Fibroblast of lung (primary cell): ENCODE measurements at places on chromosomes 4 and X.

- DNase-seq, result no peak
These were observed 914.2 kb upstream of the PCDH7 start for GRCh38 chr4:29805916-29806480.

GRCh38 chrX:31058284-31058683 lies 13.6 kb downstream of the FTHL17 start:
- no peak for DNase-seq

- peak; percentile 53 for DNase-seq
These were observed 250.4 kb downstream of the ADAMTS3 start for GRCh38 chr4:72318421-72319170.

- DNase-seq, result peak; percentile 3
These were observed 7.5 kb upstream of the PTCHD1 start for GRCh38 chrX:23327104-23327503.

DNA sequence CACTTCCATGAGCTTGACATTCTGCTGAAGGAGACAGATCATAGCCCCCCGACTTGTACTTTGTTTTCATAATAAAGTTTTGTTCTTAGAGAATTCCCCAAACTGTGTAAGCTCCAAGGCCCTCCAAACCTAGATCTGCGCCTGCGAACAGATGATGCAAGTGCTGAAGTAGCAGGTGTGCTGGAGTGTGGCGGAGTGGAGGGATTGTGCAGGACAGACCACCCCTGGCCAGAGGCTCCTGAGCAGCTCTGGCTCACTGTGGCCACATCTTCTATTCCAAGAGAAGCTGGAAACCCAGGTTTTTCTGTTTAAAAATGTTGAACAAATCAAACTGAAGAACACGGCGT lies 46.4 kb downstream of the TBC1D14 start:
- no peak for DNase-seq

- DNase-seq, result no peak
These were observed 163.3 kb upstream of the RASGEF1B start for GRCh38 chr4:81634766-81635549.

DNA sequence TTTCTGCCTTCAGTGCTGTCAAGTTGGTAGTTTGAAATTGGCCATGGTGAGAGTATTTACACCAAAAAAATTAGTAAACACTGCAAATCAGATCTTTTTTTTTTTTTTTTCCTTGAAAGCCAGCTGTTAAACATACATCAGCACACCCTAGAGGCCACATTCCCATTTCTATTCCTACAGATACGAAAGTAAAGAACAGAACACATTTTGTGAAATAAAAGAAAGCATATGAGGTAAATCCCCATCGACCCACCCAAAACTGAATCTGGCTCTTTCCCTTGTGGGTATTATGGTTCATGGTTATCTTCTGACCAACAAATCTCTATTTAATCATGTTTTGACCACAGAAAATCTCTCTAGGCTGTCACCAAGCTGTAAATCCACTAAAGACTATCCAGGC lies 41.8 kb upstream of the AP1AR start:
- no peak for DNase-seq

- no peak for DNase-seq
These were observed 80.8 kb upstream of the CLNK start for GRCh38 chr4:10765386-10765785.

GRCh38 chrX:29728639-29729038 lies 486.7 kb upstream of the MAGEB2 start:
- peak; percentile 61 for DNase-seq

DNA sequence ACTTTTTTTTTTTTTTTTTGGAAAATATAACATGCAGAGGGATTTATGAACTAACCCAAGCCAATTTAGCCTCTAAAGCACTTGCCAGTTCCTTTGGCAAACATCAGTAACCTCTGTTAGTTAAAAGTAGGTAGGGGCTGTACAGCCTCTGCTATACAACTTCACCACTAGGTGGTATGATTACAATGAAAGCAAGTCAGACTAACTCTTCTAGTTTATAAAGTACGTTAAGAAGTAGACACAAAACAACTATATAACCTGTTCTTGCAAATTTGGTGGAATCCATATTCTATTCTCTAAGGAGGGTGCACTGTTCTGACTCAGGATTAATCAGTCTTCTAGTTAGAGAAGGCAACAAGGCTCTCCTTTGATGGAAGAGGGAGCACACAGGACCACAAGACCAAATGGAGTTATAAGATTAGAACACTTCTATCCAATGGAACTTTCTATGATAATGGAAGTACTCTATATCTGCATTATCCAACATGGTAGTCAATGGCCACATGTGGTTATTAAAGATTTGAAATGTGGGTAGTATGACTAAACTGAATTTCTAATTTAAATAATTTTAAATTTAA lies 12.8 kb downstream of the AIMP1 start:
- DNase-seq, result peak; percentile 60

GRCh38 chrX:65667157-65667502 lies 324 bp upstream of the MSN start:
- no peak for DNase-seq

DNA sequence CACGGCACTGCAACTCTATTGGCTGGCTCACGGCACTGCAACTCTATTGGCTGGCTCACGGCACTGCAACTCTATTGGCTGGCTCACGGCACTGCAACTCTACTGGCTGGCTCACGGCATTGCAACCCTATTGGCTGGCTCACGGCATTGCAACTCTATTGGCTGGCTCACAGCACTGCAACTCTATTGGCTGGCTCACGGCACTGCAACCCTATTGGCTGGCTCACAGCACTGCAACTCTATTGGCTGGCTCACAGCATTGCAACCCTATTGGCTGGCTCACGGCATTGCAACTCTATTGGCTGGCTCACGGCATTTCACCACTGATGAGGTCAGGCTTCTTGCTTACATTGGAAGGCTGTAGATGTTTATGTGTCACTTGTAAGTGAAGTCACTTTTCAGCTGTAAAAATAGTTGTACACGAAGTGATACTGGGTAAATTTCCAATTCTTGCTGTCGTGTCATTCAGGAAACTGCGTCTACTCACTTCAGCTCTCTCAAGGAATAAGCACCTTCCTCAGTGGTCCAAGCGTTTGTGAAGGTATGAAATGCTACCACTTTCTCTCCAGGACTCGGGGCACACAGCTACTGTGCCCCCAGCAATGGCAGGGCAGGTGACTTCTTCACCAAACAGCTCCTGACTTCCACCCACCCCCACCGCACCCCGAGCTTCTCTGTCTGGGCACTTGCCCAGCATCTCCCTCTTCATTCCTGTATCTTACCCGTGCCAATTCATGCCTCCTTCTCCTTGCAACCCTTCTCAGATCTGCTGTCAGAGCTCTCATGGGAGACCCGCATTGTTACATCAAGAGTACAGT lies 141.3 kb downstream of the AFAP1 start:
- DNase-seq, result peak; percentile 58

GRCh38 chrX:118115953-118116712 lies 477 bp downstream of the KLHL13 start:
- peak; percentile 5 for DNase-seq

- no peak for DNase-seq
These were observed 36.1 kb downstream of the NSG1 start for GRCh38 chr4:4422856-4423499.

DNA sequence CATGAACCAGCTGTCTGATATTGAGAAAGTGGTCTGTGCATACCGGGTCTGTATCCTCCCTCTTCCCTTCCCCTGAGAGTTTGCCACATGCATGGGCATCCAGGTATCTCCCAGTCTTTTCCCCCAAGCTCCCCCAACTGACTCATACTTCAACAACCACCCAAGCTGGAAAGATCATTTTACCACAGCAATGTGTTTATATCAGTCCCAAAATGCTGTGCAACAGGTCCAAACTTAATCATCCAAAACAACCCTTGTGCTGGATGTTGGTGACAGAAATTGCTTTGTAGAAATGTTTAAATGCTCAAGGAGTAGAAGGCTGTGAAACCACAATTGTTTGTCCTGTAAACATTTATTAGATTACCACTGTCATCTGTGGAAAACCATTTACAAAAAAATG lies 286.8 kb upstream of the KLF3 start:
- no peak for DNase-seq

- DNase-seq, result no peak
These were observed 1341.7 kb downstream of the PCDH7 start for GRCh38 chr4:32061916-32062315.

DNA sequence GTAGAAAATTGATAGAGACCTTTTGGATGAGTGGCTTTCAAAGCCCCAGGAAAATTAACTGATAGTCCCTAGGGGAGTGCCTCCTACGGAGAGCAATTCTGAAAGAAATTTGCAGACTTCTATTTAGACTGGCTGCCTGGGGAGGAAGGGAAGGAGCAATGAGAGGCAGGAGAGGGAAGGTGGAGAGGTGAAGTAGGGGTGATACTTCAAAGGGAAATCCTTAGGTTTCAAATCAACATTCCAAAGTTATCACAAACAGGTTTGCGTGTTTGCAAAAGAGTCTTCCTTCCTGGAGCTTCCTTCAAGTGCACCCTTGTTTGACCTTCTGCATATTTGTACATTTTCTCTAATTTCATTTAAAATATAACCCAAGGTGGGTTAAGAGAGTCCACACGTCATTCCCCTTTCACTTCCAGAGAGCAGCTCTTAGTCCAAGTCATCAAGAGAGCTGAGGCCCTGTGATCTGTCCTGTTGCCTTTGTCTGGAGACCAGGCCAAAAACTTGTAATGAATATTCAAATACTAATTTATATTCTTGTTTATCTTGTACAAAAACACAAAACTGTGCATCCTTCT lies 157.8 kb downstream of the CLCN4 start:
- DNase-seq, result no peak

GRCh38 chr4:68462691-68463090 lies 15.4 kb downstream of the TMPRSS11E start:
- DNase-seq, result no peak

DNA sequence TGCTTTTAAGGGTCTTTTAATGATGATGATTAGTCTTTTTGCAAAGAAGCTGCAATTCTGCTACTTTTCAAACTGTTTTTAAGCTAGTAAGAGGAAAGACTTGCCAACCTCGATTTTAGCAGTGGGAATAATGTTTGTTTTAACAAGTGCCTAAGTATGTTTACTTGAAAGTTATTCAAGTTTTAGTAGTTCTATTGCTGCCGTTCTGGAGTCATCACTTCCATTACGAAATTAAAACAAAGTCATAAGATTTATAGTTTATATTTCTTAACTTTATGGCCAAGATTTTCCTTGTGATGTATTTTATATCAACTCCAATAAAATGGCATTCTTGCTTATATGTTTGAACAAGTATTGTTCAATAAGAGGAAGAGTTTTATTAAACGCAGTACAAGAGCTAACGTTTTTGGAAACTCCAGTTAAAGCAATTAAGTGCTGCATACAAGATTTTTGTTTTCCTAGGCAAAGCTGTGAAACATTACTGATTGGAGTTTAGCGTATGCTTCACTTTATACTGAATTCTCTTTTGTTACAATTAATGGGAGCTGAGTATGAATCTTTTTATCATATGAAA lies 211.3 kb downstream of the TENM3 start:
- peak; percentile 38 for DNase-seq

GRCh38 chrX:100407147-100407783 lies 2.8 kb downstream of the PCDH19 start:
- DNase-seq, result no peak

DNA sequence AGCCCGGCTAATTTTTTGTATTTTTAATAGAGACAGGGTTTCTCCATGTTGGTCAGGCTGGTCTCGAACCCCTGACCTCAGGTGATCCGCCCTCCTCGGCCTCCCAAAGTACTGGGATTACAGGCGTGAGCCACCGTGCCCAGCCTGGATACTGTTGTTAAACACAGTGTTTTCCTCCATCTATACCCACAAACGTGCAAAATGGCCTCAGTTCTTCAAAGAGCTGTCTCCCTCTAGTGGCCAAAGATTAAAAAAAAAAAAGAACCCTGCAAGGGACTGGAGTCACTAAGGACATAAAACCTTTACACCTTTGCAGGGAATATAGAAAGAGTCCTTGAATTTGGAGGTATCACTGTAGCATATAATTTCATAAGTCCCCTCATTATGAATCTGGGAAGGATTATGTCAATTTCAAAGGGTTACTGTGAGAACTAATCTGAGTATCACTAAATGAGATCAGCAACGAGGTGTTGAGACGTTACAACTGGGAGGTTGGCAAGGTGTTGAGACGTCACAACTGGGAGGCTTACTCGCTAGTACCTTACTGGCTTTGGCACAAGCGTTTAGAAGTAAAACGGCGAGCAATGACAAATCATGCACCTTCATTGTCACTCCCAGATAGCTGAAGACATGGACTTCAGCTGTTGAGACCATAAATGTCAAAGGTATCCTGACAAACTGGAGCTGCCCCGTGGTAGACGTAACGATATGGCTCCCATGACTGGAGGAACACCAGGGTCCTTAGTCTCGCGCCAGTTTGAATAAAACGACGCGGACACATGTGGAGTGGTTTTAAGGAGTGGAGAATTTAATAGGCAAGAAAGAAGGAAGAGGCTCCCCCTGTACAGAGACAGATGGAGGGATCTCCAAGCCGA lies 33.4 kb upstream of the ENPP6 start:
- peak; percentile 43 for DNase-seq

DNA sequence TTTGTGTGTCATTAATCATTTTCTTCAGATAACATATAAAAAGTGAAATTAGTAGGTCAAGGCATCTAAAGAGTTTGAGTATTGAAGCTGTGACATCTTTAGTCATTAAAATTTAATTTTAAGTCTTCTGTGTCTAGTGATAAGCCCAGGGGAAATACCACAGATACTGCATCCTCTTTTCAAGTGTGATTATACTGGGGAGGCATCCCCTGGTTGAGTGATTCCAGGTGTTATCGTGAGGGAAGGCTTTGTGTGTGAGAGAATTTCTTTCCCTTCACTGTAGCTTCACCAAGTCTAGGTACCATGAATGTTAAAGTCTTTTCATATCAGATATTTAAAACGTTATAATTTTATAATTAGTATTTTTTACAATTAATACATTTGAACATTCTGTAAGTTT lies 193.4 kb downstream of the FRAS1 start:
- no peak for DNase-seq

- DNase-seq, result peak; percentile 15
These were observed 59.8 kb downstream of the AGTR2 start for GRCh38 chrX:116230130-116230898.

DNA sequence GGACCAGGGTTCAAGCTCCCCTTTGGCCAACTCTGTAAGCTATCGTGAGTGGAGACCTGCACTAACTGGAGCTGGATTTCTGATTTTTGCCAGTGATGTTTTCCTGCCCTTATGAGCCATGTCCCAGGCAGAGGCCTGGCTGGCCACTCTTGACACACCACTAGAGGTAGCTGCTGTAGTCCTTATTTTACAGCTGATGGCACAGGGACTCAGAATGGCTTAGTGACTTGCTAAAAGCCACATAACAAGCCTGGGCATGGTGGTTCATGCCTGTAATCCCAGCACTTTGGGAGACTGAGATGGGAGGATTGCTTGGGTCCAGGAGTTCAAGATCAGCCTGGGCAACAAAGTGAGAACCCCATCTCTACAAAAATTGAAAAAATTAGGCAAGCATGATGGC lies 33.4 kb downstream of the CYTL1 start:
- peak; percentile 8 for DNase-seq

DNA sequence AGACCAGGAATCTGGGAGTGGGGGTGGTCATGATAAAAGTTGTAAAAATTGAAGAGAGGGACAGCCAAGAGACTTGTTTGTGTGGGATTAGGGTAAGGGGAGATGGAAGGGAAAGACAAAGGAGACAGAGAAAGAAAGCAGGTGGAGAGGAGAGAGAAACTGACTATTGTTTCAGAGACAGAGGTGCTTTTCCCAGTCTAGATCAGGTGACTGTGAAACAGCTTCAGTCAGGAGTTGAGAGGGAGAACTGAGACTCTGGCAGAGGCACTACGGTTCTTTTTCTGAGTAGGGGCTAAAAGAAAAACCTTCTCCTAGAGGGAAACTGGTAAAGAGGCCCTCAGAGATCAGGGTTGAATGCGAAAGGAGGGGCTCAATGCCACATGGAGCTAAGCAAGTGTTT lies 106.4 kb downstream of the KDR start:
- no peak for DNase-seq
